Stimulated activated CD8-positive, alpha-beta memory T cell treated with anti-CD3 and anti-CD28 coated beads, Interleukin-7, amount 100 ng/mL, for 4 hours (primary cell): ENCODE measurements at places on chromosomes 5 and 9.

- DNase-seq: no peak
These were observed 881 bp downstream of the TNFAIP8 start for GRCh38 chr5:119356612-119357188.

DNA sequence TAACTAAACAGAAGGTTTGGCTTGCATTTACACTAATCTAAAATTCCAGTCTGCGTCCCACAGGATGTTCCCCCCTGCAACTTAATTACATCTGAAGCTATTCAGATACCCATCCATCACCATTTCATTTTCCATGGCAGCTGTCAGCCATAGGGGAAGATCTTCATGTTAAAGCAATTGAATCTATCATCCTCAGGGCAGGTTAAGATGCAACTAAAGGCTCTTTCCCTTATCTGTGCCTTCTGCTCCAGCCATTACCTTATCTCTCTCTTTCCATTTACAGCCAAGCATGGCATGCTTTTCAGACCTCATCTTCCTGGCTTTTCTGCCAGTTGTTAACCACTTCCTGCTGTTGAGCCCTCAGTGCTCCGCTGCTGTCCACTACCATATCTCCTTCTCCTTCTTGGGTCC is 15.8 kb upstream of the HACD4 start:
- DNase-seq: no peak

DNA sequence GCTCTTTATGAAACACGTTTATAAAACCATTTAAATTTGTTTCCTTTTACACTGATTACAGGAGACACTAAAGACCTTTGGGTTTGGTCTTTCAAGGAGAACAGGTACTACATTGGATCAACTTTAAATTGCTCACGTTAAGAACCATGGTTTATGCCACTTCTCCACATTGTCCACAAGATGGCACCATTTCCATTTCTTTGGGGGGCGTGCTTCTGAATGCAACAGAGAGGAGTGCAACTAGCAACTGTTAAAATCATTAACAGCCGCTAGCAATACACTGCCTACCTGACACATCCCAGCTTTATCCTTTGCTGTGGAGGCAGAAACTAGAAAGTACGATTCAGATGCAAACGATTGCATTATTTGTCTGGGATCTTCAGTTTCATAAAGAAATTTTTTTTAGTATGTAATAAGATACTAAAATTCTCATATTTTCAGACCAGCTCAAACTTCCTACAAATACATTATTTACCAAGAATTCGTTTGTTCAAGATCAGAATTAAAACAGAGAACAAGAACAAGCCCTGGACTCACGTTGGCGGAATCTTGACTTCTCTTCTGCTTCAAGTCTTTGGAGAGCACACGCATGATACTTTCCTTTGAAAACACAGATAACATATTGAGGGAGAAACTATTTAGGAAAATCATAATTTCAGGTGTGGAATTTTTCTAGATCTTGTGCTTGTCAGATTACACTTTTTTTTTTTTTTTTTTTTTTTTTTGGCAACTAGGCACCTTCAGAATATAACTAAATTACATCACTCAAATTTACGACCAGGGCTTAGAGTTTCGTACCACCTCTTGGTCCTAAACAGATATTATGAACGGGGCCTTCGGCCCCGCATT is 702 bp downstream of the CDC20B start:
- DNase-seq: peak; percentile 60

DNA sequence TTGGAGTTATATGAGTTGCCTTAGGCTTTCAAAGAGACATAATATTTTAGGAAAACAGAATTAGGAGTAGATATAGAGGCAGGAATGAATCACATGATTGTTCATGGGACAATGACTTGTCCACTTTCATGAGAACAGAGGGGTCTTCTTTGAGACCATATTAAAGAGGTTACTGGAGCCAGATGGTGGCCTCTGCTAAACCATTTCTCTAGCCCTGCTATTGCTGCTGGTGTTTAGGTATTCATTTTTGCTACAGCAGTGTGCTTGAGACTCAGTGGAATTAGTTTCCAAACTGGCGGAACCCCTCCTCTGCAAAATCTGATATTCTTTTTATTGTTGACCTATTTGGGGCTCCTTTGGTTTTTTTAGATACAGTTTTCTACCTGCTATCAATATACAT is 31.3 kb downstream of the GRAMD2B start:
- DNase-seq: no peak
